Hematopoietic multipotent progenitor cell treated with erythropoietin and hydrocortisone succinate and interleukin-3 and kit ligand, for 8 days (in vitro differentiated cells): ENCODE measurements at places on chromosomes 4 and X.

DNA sequence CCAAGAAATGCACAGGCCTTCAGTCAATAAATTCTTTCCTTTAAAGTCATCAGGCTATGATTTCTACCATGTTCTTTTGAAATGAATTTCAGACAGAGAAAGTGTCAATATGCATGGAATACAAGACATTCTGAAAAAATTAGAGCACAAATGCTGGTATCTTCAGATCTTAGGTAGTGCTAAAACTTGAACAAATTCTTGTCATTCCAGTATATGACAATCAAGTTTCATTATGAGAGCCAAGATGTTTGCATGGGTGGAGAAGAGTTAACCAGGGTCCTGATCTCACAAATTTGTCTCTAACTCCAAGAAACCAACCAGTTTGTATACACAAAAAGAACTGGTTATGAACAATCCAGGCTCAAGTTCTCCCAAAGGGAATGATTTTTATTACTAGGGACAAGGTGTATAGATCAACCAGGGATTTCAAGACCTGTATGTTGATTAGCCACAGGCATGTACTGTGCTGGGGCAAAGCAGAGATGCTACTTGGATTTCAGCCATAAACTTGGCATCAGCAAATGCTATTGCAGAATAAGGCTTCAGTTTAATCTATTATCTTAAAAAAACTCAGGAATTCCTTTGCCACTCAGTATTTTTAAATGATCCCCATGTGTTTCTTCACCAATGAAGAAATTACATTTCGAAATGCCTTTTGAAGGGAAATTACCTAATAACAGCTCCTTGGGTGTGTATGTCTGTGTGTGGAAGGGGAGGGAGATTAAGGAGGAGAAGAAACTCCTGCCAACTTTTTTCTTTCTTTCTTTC is 69.7 kb downstream of the FANCB start:
- DNase-seq, result no peak

DNA sequence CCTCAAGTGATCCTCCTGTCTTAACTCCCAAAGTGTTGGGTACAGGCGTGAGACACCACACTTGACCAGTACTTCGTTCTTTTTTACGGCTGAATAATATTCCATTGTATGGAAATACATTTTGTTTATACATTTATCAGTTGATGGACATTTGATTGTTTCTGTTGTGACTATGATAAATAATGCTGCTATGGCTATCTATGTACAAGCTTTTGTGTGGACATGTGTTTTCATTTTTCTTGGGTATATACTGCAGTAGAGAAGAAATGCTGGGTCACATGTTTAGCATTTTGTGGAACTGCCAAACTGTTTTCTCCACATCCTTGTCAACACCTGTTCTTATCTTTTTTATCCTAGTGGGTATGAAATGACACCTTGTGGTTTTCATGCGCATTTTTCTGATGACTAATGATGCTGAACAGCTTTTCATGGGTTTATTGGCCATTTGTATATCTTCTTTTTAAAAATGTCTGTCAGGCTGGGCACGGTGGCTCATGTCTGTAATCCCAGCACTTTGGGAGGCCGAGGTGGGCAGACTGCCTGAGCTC is 37.3 kb downstream of the SAT1 start:
- DNase-seq, result peak; percentile 9

GRCh38 chr4:165106518-165106917 is 6.1 kb downstream of the TMEM192 start:
- no peak for DNase-seq

- no peak for DNase-seq
Measured at GRCh38 chrX:72258174-72258573, 18.9 kb downstream of the RPS4X start.

DNA sequence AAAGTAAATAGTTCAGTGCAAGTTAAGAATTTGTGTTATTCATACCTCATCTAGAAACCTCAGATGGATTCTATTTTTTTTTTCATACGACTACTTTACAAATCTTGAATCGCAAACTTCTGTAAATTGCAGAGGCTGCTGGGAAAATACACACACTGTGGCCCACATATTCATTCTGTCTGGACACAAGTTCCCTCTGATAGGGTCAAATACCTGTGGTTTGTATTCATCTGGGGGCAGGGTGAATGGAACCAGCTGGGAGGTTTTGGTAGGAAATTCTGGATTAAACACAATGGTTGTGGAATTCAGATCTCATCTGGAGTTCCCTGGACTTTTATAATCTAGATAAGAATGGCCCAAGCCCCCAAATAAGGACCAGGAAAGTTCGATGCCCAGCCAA is 56.2 kb downstream of the SPATA18 start:
- no peak for DNase-seq

DNA sequence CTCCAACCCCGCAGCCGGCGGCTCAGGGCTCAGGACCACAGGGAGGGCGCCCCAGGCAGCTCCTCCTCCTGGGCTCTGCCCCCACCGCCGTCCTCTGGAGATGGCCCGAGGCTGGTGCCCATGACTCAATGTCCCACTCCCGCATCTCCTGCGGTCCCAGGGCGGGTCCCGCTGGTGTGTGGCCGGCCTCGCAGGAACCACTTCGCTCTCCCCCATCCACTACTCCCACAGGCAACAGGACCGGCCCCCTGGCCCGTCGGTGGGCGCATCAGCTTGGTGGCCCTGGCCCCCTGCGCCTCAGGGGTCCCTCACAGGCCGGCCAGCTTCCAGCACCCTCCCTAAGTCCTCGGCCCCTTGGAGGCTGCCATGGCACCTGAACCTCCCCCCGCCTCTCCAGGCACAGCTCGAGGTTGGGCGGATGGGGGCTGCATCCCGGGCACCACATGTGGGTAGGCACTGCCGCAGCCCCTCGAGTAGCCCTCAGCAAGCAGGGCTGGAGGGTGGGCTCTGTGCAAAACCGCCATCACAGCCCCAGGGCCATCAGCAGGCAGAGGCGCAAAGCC is 22.8 kb upstream of the SPON2 start:
- DNase-seq, result no peak

DNA sequence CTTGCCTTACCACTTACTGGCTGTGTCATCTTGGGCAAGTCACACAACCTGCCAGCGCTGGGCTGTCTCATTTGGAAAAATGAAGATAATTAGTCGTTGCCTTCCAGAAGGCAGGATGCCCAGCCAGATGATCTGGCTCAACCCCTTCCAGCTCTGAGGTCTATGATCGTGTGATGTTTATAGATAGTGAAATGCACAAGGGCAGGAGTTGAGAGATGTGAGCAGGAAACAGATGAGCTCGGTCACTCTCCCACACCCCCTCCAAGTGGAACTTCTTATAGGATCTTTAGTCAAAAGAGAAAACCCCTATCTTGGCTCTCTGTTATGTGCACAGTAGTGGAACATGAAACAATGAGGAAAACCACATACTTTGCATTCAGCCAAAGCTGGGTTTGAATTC is 336.8 kb upstream of the PPARGC1A start:
- DNase-seq, result no peak

GRCh38 chr4:153541456-153542096 is 75.4 kb downstream of the TMEM131L start:
- no peak for DNase-seq

DNA sequence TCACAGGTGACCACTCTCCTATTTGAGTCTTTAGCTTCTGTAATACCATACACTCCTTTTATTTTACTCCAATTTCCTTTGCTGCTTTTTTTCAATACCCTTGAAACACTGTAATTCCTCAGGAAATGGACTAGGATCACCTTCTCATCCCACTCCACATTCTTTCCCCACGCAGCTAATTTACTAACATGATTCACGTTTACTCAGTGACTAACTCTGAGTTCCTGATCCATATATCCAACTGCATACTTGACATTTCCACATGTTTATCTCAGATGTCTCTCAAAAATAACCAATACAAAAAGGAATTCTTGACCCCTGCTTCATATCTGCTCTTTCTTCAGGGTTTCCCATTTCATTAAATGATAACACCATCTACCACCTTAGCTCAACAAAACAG is 19.9 kb downstream of the RPS6KA6 start:
- DNase-seq, result no peak

GRCh38 chr4:75654905-75655304 is 18.3 kb downstream of the G3BP2 start:
- DNase-seq, result no peak

DNA sequence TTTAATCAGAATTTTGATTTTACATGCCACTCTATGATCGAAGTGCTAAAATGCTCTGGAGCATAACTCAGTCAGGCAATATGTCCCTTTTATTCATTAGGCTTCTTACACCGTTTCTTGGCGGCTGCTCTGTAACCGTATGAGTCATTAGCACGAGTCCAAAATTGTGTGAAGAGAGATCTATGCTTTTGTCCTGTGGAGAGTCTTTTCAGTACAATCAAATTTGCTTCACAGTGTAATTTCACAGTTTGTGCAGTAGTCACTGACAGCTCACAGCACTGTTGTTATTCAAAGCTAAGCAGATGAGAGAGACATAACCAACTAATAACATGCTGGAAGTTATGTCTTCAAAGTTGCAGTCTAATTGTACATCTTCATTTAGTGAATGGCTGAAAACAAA is 167.8 kb downstream of the PCDH10 start:
- no peak for DNase-seq

- no peak for DNase-seq
Measured at GRCh38 chr4:188976644-188977115, 837.4 kb downstream of the TRIML1 start.

GRCh38 chr4:153161226-153161963 is 42.8 kb upstream of the TRIM2 start:
- no peak for DNase-seq

DNA sequence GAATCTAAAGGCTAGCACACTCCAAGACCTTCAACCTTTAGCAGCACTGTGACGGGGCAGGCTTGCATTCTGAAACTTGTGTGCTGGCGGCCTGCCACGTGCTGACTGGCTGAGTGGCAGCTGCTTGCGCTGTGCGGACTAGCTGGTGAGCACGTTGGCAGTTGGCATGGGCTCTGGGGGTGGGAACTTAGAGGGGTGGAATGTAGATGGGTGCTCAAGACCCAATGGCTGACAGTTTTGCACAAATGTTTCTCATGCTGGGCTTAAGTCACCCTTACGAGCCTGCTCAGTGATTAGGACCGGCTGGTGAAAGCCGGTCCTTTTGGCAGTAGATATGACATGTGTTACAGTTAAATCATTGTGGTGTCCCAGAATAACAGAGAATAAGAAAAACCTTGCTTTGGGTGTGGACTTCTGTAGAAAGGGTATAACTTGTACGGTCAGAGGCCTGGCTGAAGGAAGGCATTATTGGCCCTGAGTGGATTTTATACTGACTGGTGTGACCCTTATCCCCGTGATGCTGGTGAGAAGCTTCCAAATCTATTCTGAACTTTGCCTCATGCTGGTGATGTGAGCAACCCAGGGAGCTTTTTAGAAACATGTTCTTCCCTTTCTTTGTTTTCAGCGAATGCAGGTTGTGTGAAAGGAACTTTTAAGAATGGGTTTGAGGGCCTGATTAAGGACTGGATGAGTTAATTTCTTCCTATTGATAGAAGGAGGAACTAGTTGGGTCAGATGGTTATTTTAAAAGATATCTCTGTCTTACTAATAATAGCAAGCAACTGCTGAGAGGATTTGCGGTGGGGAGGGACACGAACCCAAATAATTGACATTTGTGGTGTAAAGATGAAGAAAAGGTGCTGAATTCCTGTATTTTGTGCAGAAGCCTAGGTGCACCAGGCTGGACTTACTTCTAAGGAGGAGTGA is 107.4 kb upstream of the SLC4A4 start:
- DNase-seq, result no peak

- DNase-seq, result no peak
Measured at GRCh38 chr4:31160146-31160545, 440.0 kb downstream of the PCDH7 start.

DNA sequence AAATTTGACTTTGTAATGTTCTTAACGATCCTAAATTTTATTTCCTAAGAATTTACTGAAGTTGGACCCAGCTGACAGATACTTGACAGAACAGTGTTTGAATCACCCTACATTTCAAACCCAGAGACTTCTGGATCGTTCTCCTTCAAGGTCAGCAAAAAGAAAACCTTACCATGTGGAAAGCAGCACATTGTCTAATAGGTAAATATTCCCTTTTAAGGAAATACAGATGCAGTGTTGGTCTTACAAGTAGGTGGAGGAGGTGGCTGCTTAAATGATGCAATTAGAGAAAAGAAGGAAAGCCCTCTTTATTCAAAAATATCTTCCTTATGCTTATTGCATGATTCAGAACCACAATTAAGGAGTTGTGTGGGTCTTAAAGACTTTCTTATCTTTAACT is 73.5 kb downstream of the RS1 start:
- DNase-seq, result no peak

GRCh38 chrX:66012094-66012534 is 27.8 kb downstream of the VSIG4 start:
- DNase-seq, result peak; percentile 40
